ENCODE measurements at places on chromosomes 3 and 15. TPM values are rescaled to one million over a fixed set of nuclear protein-coding genes. Genes with fewer than 3 reads are reported as not detected.

- no peak for DNase-seq
These were observed 25.9 kb upstream of the SMAD3 start for GRCh38 chr15:67039384-67040075.

DNA sequence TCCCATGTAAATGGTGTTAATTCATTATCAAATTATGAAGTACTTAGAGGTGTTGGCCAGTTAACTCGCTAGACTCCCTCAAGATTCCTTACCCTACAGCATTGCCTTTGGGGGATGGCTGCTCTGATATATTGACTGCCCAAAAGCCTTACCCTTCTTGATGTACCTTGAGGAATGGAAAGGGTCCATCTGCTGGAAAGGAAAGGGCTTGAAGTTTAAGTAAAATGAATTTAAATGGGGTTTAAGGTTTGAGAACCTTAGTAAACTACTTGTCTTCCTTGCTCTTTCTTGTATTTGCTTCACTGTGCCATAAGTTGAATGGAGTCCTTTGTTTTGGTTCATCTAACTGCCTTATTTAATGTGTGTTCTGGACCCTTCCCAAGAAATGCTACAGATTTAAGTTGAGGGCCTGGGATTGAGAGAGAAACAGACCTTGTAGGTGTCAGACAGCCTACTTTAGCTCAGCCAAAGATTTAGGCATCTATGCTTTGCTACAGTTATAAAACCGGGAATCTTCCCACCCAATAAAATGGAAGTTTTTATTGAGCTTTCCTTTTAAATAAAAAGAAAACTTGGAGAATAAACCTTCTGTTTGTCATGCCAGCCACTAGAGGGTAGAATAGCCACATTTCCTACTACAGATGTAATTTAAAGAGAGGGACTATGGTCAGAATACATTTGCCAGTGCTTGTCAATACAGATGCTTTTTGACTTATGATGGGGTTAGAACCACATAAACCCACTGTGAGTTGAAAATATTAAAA is 25.3 kb downstream of the CMSS1 start:
- no peak for DNase-seq

- DNase-seq, result no peak
These were observed 40.8 kb downstream of the KLHL25 start for GRCh38 chr15:85753791-85754452.

ABHD5 gene
- total RNA-seq, result 6.4 TPM

VGLL3 gene
- not detected for total RNA-seq

CCRL2 gene
- total RNA-seq, result 20.5 TPM

DNA sequence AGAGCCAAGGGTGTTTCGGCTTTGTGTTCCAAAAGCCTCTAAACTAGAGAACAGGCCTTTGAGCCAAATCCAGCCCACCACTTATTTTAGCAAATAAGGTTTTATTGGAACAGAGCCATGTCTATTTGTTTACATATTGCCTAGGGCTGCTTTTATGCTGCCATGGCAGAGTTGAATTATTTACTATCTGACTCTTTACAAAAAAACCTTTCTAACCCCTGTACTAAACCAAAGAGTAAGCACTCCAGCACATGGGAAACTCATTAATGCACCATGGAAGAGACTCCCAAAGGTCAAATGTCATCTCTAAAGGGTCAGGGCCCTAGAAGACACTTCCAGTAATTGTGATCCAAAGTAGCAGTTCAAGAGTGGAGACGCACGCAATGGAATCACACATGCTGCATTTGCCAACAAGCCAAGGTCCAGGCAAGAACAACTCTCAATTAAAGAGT is 22.3 kb downstream of the OSBPL10 start:
- no peak for DNase-seq

CGGBP1 gene
- total RNA-seq, result 153 TPM

SLC9C1 gene
- total RNA-seq, result not detected

- no peak for DNase-seq
These were observed 1.5 kb downstream of the CTDSPL start for GRCh38 chr3:37862903-37863815.

- DNase-seq, result no peak
These were observed 153.6 kb downstream of the TNIK start for GRCh38 chr3:171306631-171307030.

GRCh38 chr15:95734422-95735316 is 595.8 kb upstream of the NR2F2 start:
- no peak for DNase-seq

GRCh38 chr3:42682301-42683070 is 2.9 kb upstream of the KLHL40 start:
- DNase-seq, result no peak

DNA sequence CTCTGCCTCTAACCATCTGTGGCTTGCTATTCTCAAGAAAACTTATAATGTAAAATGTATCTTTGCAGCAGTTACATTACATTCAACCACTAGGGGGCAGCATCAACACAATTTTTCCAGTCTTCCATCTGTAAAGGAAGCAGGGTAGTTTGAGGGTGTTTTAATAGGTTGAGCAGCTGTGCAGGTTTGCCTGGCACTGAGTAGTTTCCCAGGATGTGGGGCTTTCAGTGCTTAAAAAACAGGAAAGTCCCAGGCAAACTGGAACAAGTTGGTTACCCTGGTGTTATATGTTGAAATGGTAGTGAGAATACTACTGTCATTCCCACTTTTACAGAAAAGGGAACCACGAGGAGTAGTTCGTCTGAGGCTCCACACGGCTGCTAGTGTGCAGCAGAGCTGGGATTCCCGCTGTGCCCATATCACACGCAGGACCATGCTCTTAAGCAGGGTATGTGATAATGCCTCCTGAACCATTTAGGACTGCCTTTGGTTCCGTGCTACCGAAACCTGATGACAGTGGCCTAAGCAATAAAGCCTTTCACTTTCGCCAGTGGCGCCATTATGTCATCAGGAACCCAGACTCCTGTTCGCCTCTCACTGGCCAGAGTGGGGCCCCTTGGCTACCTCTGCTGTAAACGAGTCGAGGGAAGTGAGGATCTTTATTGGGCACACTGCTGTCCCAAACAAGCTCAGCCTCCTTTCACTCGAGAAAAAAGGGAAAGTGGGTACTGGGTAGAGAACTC is 64.7 kb upstream of the ZBTB38 start:
- peak; percentile 65 for DNase-seq

DNA sequence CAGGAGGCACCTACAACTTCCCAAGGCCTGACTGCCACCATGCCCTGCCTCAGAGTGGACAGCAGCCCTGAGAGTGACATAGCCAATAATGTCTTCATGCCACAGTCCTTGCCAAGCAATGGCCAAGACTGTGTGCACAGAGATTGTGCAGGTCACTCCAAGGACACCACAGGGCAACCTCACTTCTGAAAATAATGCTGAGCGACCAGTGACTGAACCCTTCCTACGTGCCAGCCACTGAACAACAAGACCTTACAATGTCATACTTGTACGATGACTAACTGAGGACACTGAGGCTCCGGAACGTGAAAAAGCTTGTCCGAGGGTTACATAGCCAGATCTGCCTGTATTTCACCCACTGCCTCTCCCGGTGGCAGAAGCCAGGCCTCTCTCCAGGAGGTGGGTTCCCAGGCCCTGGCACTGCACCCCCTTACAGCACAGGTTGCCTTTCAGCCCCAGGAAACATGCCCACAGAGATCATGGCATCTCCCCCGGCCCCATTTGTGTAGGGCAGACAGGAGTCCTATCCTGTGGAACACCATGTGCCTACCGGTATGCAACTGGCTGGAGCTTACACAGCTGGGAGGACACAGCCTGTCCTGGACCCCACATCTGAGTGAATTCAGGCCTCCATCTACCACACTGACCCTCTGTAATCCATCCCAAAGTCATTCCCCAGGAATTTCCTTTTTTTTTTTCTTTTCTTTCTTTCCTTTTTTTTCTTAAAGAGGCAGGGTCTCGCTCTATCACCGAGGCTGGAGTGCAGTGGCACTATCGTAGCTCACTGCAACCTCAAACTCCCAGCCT is 72.3 kb downstream of the SLC12A8 start:
- DNase-seq, result no peak

KIF7 gene
- not detected for total RNA-seq

CCR3 gene
- not detected for total RNA-seq

GRCh38 chr3:142275856-142276255 is 50.5 kb upstream of the GK5 start:
- DNase-seq, result no peak

GRCh38 chr3:161508852-161509477 is 12.4 kb downstream of the OTOL1 start:
- DNase-seq, result no peak

- no peak for DNase-seq
These were observed 147.1 kb upstream of the RGMA start for GRCh38 chr15:93235926-93236780.

- DNase-seq, result no peak
These were observed 32.9 kb upstream of the CSPG5 start for GRCh38 chr3:47611576-47611975.

All from naive thymus-derived CD4-positive, alpha-beta T cell (primary cell).